ENCODE measurements at places on chromosomes 16 and 17. TPM values are rescaled to one million over a fixed set of nuclear protein-coding genes. Genes with fewer than 3 reads are reported as not detected.

GRCh38 chr17:49076573-49077384 is 55.8 kb upstream of the B4GALNT2 start:
- DNase-seq, result no peak

- peak; percentile 94 for DNase-seq
Observed at GRCh38 chr16:66167564-66168291, 198.8 kb upstream of the CDH5 start.

- no peak for DNase-seq
Observed at GRCh38 chr17:40553694-40554534, 11.4 kb downstream of the CCR7 start.

ADPRM gene
- 18.3 TPM for total RNA-seq

GRCh38 chr17:79365836-79366770 is 244.7 kb downstream of the RBFOX3 start:
- DNase-seq, result no peak
